Stimulated activated CD4-positive, alpha-beta T cell treated with anti-CD3 and anti-CD28 coated beads, TNF-alpha, amount 100 ng/mL, for 1 hour (primary cell): ENCODE measurements at places on chromosomes 6 and 20.

DNA sequence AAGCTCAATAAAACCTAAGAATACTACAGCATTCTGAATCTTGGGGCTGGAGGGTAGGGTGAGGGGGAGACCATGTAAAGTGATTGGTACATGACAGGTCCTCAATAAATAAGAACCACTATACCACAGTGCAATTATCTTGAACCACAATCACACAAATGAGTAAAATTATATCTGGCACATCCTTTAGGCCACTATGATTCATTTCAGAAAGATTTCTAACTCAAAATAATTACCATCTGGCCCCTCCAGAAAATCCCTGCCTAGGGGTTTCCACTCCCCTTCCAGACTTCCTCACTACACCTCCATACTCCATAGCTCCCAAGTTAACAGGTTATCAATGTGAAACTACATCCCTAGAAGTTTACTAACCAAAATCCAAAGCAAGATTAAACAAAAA lies 19.7 kb downstream of the AKIRIN2 start:
- no peak for DNase-seq

- DNase-seq = no peak
Observed at GRCh38 chr6:32785781-32786533, 22.6 kb upstream of the HLA-DQB2 start.

- no peak for DNase-seq
Observed at GRCh38 chr6:114090626-114091025, 119.7 kb upstream of the HDAC2 start.

GRCh38 chr6:54493138-54493537 lies 184.9 kb downstream of the TINAG start:
- DNase-seq = no peak

DNA sequence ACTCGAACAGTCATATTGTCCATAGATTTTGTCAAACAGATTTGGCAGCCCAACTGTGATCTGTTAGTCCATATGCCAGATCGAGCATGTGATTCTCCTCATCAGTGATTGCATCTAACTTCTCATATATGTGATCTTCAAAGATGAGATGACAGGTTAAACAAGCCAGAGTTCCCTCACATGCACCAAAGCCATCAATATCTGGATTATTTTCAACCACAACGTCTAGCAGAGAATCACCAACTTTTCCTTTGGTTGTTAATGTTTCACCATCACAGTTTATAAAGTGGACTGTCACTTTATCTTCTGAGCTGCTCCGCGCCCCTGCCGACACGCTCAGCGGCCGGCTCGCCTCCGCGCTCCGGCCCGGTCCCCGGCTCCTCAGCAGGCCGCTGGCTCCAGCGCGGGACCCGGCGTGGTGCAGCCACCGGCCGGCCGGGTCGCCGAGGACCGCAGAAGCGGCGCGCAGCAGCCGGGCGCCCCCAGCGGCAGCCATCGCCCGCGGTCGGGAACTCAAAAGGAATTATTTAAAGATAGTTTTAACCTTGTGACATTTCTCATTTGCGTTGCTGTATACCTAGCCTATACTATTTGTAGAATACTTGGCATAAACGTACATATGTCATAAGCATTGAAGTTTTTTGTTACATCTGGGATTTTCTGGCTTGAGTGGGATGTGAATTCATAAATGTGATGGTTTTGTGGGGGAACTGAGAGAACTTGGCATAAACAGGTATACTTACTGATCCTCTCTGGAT lies 40.1 kb upstream of the DYNLRB1 start:
- no peak for DNase-seq

DNA sequence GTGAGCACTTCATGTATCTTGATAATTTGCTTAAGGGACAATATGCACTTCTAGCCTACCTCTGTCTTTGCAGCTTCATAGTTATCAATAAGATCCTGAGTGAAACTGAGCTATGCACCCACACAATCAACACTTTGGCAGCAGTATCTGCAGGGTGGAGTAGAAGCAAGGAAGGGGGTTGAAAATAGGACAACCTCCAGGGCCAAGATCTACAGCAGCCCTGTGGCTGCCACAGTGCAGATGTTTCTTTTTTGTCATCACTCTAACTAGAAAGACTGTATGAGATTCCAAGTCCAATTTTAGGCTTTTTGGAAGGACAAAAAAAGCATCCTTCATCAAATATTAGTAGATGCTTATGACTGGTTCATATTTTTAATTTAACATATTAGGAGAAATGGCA lies 336.1 kb upstream of the CITED2 start:
- no peak for DNase-seq

GRCh38 chr6:143107440-143107839 lies 46.8 kb downstream of the AIG1 start:
- DNase-seq = no peak

DNA sequence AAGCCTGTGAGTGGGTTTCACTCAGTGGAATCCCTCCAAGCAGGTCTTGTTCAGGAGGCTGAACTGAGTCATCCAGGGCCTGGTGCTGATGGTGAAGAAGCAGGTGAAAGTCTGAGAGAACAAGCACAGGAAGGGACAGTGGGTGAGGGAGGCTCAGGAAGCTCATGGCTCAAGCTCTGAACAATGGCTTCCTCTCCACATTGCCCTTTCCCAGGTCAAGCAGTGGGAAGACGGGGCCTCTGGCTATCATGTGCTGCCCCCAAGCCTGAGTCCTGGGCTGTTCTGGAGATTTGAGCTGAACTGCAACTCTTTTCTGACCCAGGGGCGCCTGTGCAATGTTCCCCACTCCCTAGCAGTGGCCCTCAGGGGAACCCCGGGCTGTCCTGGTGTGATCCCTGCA lies 3.4 kb downstream of the CST9L start:
- DNase-seq = no peak

- DNase-seq = peak; percentile 30
Observed at GRCh38 chr20:36644032-36644705, 1.8 kb downstream of the SLA2 start.

- no peak for DNase-seq
Observed at GRCh38 chr6:162705736-162706135, 21.8 kb downstream of the PRKN start.

DNA sequence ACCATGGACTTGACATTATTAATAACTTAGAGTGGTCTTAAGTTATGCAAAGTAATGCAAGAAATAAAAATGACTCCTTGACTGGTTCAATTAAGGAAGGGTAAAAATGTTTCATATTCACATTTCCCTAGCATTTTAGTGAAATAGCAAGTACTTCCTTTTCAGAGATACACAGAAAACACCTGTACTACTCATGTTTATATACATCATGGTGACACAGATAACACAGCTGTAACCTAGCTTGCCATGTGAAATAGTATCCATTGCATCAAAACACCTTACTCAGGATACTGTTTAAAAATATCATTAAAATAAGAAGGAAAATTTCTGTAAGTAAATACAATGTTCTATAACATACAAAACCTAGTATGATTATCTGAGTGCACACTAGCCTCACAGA lies 102.4 kb downstream of the AHI1 start:
- DNase-seq = no peak

DNA sequence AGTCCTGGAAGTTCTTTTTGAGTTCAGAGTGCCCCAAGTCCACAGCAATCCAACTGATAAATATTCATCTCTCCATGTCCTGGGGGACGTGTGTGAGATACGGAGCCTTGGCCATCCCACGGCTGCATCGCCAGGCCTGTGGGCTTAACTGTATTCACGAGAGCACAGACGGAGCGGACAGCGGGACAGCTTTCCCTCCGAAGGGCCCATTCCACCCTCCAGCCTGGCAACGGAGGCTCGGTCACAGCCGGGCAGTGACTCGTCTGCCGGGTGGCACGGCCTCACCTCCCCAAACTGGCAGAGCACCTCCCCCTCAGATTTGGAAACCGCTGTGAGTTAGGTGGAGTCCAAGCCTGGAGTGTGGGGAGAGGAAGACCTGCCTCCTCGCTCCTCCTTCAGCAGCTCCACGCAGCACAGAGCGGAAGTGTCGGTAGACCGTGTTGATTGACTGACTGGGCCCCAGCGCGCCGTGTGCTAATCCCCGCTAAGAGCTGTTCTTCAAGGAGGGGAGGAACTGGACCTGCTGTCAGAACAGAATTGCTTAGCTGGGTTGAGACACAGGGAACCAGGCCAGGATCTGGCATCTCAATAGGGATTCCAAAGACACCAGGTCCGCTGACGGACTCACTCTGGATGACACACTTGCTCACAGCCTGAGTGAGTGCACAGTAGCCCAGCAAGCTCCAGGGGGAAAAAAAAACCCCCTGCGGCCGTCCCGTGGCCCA lies 10.9 kb downstream of the FOXF2 start:
- no peak for DNase-seq

GRCh38 chr6:10383331-10384090 lies 31.4 kb downstream of the TFAP2A start:
- DNase-seq = no peak

DNA sequence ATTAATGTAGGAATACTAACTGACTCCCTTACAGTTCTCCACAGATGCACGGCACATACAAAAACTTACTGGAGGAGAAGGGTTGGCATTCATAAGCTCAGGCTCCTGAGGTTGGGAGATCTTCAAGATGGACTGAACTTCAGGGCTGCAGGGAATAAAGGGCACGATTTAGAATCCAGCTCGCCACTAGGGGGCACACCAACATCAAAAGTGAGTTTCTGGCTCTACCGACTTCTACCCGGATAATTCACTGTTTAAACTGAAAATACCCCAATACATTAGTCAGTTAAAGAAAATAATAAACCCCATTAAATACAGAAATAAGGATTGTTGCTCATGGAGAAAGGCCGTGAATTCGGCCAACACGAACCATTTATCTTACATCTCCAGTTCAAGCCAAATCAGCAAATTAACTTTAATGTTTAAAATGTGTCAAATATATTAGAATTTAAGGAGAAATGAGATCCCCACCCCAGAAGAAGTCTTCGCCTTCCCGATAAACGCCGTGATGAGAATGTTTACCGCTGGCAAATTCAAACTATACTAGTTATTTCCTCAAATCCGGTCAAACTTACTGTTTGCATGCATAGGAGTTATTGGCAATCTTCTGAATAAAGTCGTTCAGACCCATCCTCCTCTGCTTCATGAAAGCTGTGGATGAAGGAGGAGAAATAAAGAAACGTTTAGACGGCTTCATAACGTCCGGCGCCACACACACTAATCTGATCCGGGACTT lies 121.7 kb upstream of the SLC2A12 start:
- peak; percentile 63 for DNase-seq

- no peak for DNase-seq
Observed at GRCh38 chr6:80605165-80605989, 498.9 kb downstream of the BCKDHB start.

GRCh38 chr6:161804838-161805237 lies 531.0 kb upstream of the AGPAT4 start:
- DNase-seq = no peak

DNA sequence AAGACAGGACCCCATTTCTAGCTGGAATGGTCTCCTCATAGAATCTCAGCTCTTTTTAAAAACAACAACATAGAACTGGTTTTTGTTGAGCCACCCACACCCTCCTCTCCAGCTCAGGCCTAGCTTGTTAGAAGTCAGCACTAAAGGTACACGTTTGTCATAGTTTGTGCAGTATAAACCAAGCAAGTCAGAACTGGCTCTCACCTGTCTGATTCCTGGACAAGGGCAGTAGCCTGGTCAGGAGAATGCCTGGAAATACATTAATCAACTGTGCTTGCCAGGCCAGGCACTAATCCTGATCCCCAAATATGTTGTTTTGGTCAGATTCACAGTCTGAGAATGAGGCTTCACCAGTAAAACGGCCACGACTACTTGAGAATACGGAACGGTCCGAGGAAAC lies 296.7 kb downstream of the ZFAND3 start:
- DNase-seq = no peak

DNA sequence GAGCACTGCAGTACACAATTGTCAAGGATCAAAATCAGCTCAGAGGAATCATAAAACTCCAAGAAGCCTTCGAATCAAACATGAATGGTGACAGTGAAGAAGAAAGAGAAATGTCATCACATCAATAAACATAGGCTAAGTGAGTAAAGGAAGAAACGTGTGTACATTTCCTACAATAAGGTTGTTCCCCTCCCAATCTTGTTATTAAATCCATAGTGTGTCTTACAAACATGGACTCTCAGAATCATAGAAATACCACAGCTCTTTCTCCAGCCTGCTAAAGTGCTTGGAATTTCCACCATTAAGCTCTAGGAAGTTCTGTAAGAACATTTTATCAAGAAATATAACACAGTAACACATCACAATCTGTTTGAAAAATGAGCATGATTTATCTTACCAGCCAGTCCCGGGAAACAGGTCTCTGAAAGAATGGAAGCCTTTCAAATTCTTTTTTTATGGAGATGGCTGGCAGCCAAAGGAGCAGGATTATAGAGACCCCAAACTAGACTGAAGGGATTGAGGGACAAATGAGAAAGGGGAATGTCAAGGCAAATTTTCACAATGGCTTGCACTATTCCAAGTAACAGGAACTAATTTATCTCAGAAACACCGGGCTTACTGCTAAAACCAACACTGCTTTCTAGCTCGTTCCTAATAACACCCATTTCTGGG lies 4.5 kb upstream of the TNFAIP3 start:
- DNase-seq = no peak

DNA sequence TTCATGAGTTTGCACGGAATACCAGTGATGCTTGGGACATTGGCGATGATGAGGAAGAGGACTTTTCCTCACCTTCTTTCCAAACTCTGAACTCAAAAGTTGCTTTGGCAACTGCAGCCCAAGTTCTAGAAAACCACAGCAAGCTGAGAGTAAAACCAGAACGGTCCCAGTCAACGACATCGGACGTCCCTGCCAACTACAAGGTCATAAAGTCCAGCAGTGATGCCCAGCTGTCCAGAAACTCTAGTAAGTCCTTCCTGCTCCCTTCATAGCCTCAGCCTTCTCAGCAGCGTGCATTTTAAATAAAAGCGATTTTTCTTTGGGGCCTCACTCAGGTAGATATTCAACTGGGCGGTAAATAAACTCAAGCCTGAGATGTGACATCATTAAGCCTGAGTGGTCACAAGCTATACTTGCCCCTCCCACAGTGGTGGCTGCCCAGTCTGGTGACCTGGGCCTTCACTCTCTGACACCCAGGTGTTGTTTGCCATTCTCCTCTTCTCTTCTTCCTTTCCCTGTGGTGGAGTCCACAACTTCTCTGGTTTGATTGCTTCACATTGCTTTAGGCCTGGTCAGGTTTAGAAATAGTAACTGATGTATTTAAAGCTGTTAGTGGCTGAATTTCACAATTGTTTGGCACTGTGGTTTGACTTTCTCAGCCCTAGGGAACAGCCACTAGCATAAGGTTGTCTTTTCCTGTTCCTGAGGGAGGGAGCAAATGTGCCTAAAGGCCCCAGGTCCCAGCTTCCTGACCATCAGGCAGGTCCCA lies 21.6 kb upstream of the TMEM217 start:
- no peak for DNase-seq

- DNase-seq = no peak
Observed at GRCh38 chr6:32393665-32394420, 13.1 kb downstream of the BTNL2 start.

GRCh38 chr6:132131351-132131750 lies 180.2 kb upstream of the CCN2 start:
- no peak for DNase-seq

GRCh38 chr6:106212576-106212975 lies 113.0 kb downstream of the ATG5 start:
- DNase-seq = no peak

GRCh38 chr20:14616003-14616402 lies 278.6 kb upstream of the FLRT3 start:
- DNase-seq = no peak
